ENCODE measurements at places on chromosomes 7 and 10.

GRCh38 chr10:24456322-24456721 lies 247.4 kb downstream of the KIAA1217 start:
- no peak for DNase-seq

DNA sequence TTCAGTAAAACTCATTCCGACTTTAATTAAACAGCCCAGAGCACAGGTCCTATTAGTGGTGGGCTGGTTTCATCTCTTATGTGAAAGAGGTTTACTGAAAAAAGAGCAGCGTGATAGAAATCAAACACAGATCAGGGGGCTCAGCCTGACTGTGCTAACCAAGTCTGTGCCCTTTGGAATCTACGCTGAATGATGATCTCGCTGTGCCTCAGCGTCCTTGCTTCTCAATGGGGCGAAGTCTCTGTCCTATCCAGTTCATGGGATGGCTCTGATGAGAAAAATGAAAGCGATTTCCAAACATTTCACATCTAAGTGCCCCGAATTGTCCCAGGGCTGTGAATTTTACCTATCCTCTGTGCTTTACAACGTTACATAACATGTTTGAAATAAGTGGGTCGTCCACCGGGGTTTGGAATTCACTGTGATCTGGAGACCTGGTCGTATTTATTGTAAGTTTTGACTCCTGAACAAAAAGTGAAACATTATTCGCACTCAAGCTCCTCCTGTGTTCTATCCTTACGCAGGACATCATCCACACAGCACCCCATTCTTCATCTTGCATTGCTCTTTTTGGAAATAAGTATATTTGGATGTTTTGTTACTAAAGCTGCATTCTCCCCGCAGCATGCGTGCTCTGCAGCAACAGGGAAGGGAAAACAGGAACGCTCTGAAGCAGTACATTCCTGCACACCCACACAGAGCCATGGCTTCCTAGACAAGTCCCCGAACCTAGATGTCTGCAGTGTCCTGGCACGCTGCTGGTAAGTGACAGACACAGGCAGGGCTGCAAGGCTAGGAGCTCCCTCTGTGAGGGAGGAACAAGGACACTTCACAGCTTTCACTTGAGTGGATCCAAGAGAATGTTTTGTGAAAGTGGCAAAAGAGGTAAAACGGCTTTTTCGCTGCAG lies 83.5 kb downstream of the SLC37A3 start:
- no peak for DNase-seq

DNA sequence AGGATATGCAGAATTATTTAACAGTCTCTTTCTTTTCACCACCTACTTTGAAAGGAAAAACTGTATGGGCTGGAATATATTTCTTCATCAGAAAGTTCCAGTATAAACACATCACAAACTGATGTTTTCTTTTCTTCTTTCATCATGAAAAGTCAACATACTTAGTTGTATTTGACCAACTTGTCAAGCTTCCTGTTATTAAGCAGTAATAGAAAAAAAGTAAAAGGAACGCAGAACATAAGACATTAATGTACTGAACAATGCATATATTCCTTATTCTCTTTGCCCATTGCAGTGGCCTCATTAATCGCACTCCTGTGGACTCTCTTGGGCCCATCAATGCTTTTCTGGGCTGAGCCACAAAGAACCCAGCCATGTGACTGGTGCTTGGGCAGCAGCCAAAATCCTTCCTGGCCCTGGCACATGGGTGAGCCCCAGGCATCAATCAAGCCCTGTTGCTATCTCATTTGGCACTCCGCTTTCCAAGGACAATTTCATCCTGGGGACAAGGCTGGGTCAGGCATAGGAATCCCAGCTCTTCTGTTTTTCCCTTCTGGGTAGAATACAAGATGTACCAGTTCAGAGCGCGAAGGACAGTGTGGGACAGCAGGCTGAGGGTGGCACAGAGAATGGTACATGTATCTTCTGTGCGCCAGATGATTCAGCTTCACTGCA lies 42.3 kb downstream of the RHOBTB1 start:
- no peak for DNase-seq

DNA sequence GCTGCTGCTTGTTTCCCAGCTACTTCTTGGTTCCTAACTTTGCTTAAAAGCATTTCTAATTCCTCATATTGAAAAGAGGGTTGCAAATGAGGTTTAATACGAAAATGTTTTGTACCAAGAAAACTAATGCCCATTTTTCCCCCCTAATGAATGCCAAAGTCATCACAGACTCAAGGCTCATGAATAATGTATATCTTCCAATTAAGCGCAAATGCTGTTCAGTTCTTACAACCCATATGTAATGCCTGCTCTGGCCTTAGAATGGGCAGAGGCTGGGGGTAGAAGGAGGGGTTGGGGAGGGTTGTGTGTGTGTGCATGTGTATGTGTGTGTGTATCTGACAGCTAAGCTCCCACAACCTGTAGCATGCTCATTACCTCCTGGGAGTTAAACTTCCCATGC lies 901.7 kb downstream of the KCNMA1 start:
- DNase-seq: no peak

All from Panc1 (cell line).